ENCODE measurements at places on chromosomes 13 and 19. TPM values are rescaled to one million over a fixed set of nuclear protein-coding genes. Genes with fewer than 3 reads are reported as not detected.

DNA sequence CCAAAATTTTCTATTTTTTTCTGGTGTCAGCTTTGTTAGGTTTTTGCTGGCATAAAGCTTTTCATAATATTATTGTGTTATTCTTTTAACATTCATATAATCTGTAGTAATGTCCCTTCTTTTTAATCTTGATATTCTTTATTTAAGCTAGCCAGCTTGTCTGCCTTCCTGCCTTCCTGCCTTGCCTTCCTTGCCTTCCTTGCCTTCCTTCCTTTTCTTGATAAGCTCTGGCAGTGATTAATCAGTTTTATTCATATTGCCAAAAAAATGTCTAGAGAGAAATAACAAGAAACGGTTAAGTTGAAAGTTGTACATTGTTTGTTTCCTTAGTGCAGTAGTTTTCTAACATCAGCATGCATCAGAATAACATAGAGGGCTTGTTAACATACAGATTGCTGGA, 257.5 kb downstream of the MAB21L1 start:
- no peak for DNase-seq

- peak; percentile 55 for DNase-seq
Measured at GRCh38 chr13:114067886-114068651, 64.4 kb downstream of the RASA3 start.

DNA sequence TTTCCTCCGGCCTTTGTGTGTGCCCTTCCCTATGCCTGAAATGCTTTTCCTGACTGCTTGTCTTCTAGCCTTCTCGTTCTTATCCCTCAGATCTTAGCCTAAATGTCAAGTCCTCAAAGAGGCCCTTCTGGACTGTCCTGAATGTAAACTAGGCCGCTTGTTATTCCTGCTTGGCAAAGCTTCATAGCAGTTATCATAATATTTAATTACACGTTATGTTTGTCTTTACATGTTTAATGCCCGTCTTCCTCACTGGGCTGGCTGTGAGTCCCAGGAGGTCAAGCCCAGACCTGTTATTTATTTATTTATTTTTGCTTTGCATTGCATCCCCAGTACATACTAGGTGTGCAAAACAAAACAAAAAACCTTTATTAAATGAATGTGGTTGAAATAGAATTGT, 62.7 kb downstream of the SIPA1L3 start:
- DNase-seq, result no peak

GRCh38 chr13:78540058-78540457, 63.3 kb downstream of the POU4F1 start:
- DNase-seq, result no peak

The PRTN3 gene
- not detected for polyA plus RNA-seq

The ALG5 gene
- 74.4 TPM for polyA plus RNA-seq
